T-helper 1 cell (primary cell): ENCODE measurements at places on chromosomes 16 and 17.

- no peak for DNase-seq
These were observed 453 bp downstream of the MMP25 start for GRCh38 chr16:3046641-3047386.

- no peak for DNase-seq
These were observed 234.4 kb downstream of the ZNF423 start for GRCh38 chr16:49621241-49622083.

GRCh38 chr16:87602821-87603683 is 744 bp downstream of the JPH3 start:
- DNase-seq: no peak

DNA sequence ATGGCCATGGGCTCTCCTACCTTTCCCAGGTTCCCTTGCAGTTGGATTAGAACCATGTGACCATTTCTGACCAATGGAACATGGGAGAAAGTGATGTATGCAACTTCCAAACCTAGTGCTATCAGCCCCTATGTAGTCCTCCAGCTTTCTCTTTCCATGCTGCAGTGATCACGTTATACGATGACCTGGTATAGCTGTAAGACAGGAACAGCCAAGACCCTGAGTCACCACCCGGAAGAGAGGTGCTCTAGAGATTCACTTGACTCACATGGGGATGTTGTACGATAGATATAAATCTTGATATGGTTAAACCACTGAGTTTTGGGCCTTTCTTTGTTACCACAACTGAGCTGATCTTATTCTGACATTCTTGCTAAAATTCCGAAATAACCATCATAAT is 65.1 kb downstream of the NOG start:
- no peak for DNase-seq

GRCh38 chr17:83203073-83203471 is 123.7 kb downstream of the METRNL start:
- DNase-seq: no peak
